ENCODE measurements at places on chromosomes 3 and 15. TPM values are rescaled to one million over a fixed set of nuclear protein-coding genes. Genes with fewer than 3 reads are reported as not detected.

Gene GREM1
- 0.13 TPM for total RNA-seq

Gene BBX
- 30.3 TPM for total RNA-seq

Gene PRR20G
- total RNA-seq = not detected

Gene STARD9
- 8.0 TPM for total RNA-seq

Gene DHX30
- 63.3 TPM for total RNA-seq

DNA sequence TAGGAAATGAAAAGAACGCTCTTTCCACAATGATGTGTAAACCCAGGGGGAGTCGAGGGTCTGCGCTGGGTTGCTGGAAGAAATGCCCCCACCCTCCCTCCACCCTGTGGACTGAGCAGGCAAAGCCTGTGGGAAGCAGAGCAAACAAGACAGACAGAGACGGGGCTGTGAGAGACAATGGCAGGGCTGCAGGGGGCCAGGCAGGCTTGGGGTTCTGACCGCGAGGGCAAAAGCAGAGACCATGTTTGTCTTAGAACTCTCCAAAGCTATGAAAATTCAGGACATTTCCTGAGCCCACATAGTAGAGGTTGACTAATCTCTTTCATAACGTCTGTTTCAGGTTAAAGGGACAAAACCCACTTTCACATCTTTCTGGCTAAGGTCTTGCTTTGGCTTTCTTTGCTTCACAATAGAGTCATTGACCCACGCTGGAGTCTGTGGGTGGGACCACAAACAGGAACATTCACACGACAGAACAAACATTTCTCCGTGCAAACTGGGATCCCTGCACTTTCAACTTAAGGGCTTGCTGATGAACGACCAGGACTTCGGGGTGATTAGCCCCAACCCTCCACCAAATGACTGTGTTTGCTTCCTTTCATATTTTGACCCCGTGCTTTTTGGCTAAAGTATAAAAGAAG is 156.0 kb upstream of the TPM1 start:
- peak; percentile 20 for DNase-seq

DNA sequence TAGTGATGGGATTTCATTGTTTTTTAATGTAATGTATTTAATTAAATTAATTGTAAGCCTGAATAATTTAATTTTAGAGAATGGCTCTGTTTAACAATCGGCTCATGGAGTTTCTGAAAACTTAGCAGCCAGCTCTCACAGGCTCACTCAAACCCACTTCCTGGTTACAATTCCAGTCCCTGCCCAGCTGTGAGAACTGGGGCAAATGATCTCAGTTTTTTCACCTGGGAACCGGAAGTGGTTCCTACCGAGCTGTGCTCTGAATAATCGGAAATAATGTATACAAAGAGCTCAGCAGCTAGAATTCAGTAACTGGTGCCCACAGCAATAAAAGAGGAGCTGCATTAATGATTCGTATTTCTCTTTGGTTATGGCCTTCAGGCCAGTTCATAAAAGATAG is 244.3 kb upstream of the MCTP2 start:
- no peak for DNase-seq

- DNase-seq = no peak
Observed at GRCh38 chr3:75180235-75180944, 483.7 kb upstream of the FRG2C start.

GRCh38 chr3:111695636-111696117 is 100.5 kb upstream of the ZBED2 start:
- DNase-seq = peak; percentile 79

DNA sequence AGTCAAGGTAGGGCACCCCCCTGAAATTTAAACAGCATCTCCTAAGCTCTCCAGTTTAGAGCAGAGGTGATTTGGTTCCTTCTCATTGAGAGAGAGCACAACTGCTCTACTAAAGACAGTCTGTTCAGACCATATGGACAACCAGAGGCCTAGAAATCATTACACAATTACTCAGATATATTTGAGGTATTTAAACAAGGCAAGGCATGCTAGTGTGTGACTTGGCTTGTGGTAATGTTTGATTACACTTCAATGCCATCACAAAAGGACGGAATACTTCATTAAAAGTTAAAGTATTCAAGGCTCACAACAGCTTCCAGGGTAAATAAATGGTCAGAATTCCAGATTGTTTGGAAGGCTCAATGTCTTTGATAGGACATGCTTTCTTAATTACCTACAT is 110.2 kb downstream of the LRTM1 start:
- DNase-seq = no peak

- no peak for DNase-seq
Observed at GRCh38 chr3:125003859-125004595, 51.8 kb downstream of the HEG1 start.

Data from dermis microvascular lymphatic vessel endothelial cell (primary cell).